ENCODE measurements at places on chromosomes 1 and 21. TPM values are rescaled to one million over a fixed set of nuclear protein-coding genes. Genes with fewer than 3 reads are reported as not detected.

DNA sequence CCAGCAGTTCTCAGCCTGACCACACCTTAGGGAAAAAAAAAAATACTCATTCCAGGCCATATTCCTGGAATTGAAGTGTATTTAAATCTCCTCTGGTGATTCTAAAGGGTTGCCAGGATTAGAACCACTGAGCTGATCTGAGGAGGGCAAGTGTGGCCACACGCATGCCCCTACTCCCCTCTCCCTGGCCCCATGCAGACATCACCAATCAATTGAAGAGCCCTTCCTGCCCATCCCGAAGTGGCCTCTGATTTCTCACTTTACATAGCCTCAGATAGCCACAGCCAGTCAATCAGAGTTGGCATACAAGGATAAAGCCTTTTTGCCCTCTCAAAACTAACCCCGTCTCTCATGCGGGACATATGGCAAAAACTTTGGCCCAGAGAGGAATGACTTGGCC is 84.5 kb upstream of the TMEM51 start:
- no peak for DNase-seq

DNA sequence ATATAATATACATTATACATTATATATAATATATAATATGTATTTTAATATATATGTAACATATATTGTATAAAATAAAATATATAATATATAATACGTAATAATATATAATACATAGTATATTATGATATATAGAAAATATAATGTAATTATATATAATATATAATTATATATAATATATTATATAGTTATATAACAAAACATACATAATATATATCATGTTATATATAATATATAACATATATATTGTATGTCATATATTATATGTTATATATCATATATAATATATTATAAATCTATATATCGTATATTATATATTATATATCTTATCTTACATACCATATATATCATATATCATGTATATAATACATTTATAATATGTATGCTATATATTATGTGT is 248.2 kb upstream of the TPTE start:
- no peak for DNase-seq

DNA sequence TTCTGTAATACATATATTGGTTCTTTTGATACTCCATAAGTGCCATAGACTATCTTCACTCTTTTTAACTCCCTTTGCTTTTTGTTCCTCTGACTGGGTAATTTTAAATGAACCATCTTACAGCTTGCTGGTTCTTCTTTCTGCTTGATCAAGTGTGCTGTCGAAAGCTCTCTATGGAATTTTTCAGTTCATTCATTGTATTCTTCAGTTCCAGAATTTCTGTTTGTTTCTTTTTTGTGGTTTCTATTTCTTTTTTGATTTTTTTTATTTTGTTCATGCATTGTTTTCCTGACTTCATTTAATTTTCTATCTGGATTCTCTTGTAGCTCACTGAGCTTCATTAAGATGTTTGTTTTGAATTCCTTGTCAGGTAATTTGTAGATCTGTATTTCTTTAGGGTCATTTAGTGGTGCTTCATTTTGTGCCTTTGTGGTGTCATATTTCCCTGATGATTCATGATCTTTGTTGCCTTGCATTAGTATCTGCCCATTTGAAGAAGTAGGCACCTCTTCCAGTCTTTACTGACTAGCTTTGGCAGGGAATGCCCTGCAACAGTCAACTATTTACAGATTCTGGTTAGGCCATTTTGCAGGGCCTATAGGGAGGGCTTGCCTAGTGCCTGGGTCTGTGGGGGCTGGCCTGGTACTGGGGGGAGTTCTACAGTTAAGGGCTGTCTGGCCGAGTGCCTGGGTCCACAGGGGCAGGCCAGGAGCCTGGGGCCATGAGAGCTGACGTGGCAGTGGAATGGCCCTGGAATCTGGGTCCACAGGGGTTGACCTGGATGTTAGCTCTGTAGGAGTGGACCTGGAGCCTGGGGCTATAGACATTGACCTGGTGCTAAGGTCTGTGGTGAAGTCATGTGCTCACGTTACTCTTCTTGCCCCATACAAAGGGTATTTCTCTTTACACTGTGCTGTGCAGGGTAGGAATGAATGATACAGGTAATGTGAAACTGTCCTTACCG is 89.7 kb downstream of the MAGI3 start:
- no peak for DNase-seq

DNA sequence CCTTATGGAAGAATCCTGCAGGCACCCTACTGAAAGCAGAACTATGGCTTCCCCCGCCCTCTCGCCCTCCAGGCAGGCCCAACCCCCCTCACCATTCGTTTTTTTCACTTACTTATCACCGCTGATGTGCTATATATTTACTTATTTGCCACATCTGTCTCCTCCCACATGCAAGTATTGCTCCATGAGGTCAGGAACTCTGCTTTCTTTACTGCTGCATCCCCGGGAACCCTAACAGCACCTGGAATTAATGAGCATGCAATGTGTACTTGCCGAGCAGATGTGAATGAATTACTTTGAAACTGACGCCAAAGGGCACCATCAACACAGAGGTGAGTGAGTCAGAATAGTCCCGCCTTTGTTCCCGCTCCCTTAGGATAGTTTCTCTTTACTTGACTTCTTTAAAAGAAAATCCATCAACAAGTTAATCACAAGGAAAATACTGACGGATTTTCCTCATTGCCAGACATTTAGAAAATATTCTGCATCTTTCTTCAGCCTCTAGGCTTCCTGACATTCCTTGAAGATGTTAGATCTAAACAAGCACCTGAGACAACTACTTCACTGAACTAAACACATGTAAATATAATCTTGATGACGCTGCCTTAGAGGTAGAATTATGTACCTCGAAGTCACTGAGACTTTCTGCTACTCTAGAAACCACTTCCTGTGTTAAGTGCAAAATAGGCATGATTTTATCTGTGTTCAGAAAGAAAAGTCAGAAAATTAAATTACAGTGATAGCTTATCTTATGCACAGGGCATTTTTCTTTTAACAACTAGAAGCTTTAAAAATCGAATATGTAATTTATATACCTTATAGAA is 17.5 kb upstream of the RAB4A start:
- DNase-seq, result no peak

GRCh38 chr1:176745945-176746344 is 283.0 kb downstream of the PAPPA2 start:
- no peak for DNase-seq

DNA sequence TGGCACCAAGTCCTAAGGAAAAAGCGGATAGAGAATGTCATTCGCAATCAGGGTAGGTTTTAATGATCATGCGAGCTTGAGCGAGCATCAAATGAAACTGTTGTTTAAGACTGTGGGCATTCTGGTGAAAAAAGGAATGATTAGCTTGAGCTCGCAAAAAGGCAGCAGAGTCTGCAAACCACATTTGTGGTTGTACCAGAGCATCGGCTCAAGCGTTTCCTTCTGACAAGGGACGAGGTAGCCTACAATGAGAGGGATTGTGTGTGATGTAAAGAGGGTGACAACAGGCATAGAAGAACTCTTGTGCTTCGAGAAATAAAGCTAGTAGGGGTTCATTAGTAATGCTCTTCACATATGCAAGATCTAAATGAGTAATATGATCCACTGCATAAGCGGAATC is 11.1 kb upstream of the CD48 start:
- DNase-seq, result no peak

DNA sequence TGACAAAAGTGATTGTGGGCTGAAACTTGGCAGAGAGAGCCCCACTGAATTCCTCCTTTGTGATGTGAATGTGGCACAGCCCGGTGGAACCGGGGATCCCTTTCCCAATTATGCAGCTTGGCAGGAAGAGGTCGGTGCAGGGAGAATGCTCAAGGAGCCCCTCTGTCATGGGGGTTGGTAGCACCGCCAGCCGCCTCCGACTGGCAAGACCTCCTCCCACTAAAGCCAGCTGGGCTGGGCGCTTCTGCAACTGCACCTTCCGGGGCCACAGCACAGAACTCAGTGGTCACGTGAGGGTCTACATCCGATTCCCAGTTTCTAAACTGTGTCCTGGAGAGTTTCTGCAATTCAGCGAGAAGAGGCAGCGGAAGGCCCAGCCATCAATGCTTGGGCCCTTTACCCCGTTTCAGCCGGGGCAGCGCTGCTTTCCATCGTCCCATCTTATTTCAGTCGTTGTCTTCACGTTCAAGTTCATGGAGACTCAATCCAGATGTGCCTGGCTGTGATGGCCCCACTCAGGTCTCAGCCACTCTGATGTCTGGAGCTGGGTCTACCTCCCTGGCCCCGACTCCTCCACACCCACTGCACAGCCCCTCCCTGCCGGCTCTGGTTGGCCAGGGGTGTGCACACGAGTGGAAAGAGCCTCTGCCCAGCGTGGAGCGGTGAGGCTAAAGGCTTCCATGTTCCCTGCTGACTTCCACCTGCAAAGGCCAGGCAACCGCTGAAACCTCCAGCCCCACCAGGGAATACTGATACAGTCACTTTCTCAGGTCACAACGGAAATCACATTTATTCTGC is 39.8 kb upstream of the FHAD1 start:
- DNase-seq, result no peak

DNA sequence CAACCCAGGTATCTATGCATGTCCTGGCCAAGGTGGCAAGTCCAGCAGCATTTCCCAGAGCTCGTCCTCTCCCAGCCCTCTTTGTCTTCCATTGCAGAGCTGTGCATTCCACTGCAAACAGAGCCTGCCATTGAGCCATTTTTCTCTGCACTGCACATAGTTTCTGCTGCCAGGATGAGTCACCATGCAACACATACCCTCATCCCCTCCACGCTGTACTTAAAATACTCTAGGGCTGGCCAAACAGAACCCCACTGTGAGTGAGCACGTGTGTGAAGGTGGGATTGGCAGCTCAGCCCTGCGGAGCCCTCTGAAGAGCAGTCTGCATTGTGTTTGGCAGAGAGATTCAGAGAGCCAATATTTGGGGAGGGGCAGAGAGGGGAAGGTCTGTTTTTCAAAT is 3.9 kb upstream of the ATP1B1 start:
- DNase-seq, result no peak

GRCh38 chr1:60746278-60746791 is 336.0 kb upstream of the NFIA start:
- no peak for DNase-seq

- no peak for DNase-seq
These were observed 8.9 kb downstream of the LIN28A start for GRCh38 chr1:26419494-26419893.

DNA sequence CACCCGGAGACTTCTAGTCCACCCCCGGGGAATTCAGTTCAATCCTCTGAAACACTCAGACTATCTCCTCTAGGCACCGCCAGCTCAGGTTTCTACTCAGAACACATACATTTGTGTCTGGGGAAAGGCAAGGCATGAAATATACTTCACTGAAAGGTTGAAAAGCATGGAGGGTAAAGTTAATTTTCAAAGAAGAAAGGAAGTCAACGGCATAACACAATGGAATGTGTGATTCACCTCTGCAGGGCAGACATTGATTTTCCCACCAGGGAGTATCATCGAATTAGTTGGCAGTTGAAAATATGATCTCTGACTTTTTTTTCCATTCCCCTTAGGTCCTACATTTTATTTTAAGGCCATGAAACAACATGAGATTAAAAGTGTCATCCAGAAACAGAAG is 669.4 kb downstream of the SMYD3 start:
- no peak for DNase-seq

- DNase-seq, result no peak
These were observed 103.8 kb upstream of the ZC3H11B start for GRCh38 chr1:219716611-219717114.

DNA sequence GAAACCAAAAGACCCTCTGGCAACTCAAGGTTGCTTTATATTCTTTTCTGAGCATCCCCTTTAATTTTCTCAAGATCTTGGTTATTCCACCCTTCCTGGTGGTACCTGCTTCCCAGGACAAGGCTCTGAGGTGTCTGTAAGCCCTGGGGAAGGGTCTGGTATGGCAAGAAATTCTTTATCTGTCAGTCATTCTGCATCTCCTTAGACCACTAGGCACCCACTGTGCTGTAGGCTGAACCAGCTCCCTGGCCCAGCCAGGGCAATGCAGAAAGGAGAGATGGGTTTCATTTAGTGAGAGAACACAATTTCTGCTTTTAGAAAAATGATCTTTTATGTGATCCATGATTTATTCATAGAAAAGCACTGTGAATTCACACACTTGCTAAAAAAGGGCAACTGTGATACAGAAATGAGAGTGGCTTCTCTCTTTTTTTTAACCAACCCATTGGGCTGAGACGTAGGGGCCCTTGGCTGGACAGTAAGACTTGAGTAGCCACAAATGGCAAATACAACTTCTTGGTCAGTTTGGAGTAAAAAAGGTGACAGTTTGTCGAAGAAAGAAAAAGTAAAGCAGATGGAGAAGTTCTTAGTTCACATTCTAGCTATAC is 4.1 kb downstream of the UROD start:
- DNase-seq, result no peak

DNA sequence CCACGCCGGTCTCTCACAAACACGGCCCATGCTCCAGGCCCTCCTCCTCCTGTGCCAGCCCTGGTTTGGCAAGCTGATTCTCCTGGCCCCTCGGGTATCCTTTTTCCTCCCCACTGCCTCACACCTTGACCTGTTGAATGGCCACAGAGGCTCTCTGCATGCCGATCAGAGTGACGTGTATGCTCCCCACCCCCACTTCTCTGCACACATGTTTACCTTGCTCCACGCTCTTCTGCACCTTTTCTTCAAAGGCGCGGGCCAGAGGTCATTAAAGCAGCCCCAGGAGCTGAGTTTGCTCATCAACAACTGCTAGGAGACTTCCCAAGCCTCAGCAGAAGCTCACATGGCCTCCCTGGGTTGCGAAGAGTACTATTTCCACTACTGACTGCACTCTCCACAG is 139.3 kb upstream of the EDN2 start:
- DNase-seq, result no peak

DNA sequence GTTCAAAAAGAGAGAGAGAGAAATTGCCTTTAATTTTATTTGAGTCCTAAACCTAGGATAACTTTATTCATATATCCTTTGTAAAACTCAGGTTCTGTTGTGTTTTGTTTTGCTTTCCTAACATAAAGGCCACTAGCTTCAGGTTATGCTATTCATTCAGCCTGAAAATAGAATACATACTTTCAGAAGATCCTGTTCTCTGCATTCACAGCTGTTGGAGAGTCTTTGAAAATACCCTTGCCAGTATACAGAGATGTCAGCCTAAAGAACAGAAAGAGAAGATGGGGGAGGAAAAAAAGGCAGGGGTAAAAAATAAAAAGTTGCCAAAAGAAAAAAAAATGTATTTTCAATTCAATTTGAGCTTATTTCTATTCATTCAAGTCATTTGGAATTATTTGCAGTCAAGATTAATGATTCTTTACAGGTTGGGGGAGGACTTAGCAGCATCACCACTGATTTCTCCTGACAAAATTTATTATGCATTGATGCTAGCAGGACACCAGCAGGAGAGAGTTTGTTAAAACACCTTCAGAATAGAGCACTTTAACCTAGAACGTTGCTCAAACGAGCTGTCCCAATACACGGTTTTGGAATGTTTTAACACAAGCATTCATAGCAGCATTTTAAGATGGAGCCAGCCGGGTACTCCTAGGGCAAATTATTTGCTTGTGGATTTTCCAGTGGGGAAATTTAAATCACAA is 318.5 kb downstream of the NTNG1 start:
- no peak for DNase-seq

GRCh38 chr21:42252778-42253340 is 33.9 kb downstream of the ABCG1 start:
- DNase-seq, result no peak

GRCh38 chr1:180116964-180117763 is 37.5 kb upstream of the QSOX1 start:
- DNase-seq, result no peak

GRCh38 chr1:38812981-38813380 is 46.6 kb downstream of the RRAGC start:
- DNase-seq, result no peak

BCAR3 gene
- total RNA-seq, result 46.9 TPM

LCE3E gene
- not detected for total RNA-seq
